COR-L47 (cell line): ENCODE measurements at places on chromosomes 5 and 9.

DNA sequence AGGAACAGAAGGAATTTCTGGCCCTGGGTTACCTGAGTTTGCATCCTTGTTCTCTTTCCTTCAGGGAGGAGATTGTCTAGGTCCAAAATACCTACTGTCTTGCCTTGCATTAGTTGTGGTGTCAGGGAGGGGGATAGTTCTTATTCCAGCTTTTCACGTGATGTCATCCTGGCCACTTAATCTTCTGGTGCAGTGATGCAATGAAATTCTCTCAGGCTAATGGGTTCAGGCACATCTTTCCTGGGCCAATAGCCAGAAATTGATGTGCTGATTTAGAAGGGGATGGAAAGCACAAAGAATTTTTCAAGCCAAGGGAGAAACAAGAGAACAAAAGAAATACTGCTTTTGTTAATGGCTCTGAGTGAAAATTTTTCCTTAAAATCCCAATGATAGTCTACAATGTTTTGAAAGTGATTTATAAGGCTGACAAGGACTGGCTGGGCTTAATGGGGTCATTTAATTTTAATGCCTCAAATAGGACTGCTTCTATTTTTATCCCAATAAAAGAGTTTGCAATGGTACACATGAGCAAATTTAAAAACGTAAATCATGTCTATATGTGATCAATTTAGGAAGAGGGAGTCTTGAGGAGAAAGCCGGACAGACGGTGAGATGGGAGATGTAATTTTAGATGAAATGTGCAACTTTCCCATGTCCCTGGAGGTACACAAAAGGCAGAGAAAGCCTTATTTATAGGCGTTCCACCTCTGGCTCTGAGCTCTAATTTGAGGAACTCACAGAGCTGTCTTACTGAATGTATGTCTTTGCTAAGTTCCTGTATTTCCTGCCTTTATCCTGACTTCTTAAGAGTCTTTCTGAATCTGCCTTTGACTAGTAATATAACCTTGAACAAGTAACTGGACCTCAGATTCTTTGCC lies 89.3 kb upstream of the SV2C start:
- DNase-seq, result no peak

DNA sequence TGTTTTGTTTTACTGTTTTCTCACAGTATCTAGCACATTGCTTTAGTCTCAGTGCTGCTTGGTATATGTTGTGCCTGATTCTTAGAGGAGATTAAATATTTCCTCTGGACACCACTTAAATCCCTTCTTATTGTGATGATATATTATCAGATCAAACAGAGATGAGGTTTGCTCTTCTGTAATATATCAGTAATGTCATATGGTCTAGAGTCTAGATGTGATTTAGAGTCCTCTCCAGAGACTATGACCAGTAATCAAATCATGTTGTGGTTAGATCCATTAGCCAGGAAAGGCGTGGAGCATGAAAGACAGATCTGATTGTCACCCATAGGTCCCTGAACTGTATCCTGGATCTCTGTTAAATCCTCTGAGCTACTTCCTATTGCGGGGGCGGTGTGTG lies 24.4 kb downstream of the CAMK4 start:
- DNase-seq, result no peak

GRCh38 chr5:135441350-135441831 lies 5.8 kb downstream of the DCANP1 start:
- DNase-seq, result no peak

GRCh38 chr5:57488215-57488955 lies 5.8 kb upstream of the ACTBL2 start:
- no peak for DNase-seq

GRCh38 chr5:168290902-168291341 lies 523 bp upstream of the WWC1 start:
- no peak for DNase-seq

DNA sequence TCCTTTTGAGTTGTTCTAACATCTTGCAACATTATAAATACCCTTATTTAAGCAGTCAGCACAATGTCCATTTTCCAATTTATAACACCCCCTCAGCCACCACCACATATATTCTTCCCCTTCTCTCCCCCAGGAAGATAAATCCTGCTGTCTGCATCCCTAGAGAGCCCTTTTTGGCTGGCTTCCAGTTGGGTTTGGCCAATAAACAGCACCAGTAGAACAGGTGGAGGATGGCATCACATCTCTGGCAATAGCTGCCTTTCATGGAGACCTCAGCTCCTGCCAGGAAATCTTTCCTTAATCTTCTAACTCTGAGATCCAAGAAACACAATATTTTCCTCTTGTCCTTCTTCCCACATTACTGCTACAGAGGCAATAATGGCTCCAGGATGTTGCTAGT lies 53.7 kb downstream of the TRIM36 start:
- peak; percentile 36 for DNase-seq

- DNase-seq, result peak; percentile 74
Measured at GRCh38 chr9:132901858-132902831, 23.4 kb downstream of the SPACA9 start.

GRCh38 chr5:120258123-120258522 lies 206.0 kb upstream of the PRR16 start:
- DNase-seq, result no peak

DNA sequence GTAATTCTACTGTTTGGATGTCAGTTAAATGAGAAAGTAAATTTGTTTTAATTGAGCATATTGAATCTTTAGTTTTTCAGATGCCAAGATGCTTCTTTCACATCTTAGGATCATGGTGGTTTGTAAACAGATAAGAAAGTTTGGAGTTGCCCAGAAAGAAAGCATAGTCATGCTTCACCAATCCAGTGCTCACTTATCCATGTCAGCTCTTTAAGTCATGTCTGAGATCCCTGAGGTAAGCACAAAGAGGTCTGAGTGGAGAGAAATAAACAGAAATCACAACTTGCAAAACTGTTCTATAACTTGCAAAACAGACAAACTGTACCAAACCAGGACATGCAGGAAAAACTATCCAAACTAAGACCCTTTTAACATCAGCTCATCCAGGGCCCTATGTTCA lies 87.7 kb downstream of the OSTF1 start:
- DNase-seq, result no peak

DNA sequence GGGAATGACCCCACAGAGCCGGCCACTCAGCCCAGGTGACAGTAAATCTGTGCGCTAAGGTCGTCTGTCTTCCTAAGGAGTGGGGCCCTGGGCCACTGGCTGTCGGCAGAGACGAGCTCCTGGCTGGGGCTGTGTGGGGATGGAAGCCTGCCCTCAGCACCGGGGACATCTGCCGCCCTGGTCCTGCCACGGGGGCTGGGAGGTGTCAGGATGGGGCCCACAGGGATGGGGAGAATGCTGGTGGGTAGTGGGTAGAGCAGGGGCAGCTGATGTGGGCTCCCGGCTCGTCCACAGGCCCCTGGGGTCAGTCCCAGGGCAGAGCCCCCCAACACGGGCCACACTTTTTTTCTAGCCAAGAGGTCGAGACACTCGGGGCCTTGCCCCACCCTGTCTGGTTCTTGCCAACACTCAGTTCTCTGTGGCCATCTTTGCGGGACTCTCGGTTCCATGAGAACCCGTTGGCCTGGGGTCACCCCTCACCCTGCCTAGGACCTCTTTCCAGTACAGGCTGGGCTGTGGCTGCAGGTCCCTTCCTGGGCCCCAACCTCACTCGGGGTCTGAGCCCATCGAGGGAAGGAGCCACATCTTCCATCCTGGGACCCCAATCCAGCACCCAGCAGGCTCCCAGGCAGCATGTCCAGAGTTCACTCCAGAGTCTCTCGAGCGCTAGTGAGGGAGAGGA lies 45.0 kb downstream of the DBH start:
- DNase-seq, result no peak

- DNase-seq, result no peak
Measured at GRCh38 chr5:173963182-173963838, 25.7 kb upstream of the C5orf47 start.

- no peak for DNase-seq
Measured at GRCh38 chr5:110996742-110997141, 74.8 kb upstream of the TSLP start.

DNA sequence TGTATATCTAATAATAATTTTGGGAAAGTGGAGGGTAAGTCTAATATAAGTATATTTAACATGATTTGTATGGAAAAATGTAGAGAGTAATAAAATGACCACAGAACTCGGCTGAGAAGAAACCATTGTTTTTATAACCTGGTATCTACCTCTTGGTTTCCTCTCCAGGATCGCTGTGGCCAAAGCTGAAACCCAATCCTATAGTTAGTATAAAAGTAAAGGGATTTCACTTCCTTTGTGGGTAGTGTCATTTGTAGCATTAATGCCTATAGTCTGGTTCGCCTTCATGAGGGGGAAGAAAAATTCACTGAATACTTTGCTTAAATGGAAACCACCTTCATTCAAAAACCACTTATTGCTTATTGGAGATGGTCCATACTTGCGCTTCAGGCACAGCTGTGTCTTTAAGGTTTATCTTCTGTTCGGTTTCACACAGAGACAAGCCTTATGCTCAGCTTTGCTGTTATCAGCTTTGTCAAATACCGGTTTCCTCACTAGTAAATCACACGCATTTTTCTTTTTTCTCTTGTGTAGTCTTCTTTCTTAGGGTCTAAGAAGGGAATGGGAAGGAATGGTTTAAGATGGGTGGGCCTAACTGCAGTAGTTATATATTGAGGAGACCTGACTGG lies 12.1 kb downstream of the PIK3R1 start:
- DNase-seq, result no peak

DNA sequence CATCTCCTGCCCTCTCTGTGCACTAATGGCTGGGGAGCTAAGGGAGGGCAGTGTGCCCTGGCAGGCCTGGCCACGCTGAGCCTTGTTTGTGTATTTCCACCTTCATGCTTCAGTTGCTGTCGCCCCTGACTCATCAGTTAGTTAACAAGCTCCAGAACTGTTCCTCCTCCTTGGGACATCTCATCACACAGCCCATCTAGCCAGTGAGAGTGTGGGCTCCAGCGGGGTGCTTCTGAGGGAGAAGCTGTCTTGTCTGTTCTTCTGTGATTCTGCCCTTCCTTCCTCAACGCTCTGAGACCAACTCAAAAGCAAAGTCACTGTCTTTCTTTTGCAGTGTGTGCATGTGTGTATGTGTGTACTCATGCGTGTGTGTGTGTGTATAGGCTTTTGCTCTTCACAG lies 58.3 kb upstream of the CPEB4 start:
- DNase-seq, result no peak

GRCh38 chr9:19119246-19119645 lies 8.0 kb downstream of the PLIN2 start:
- DNase-seq, result no peak
